ENCODE measurements at places on chromosomes 1 and 21.

- peak; percentile 64 for DNase-seq
Observed at GRCh38 chr1:67211589-67212563, 45.6 kb downstream of the IL23R start.

GRCh38 chr1:100995198-100995988 is 30.2 kb downstream of the DPH5 start:
- no peak for DNase-seq

DNA sequence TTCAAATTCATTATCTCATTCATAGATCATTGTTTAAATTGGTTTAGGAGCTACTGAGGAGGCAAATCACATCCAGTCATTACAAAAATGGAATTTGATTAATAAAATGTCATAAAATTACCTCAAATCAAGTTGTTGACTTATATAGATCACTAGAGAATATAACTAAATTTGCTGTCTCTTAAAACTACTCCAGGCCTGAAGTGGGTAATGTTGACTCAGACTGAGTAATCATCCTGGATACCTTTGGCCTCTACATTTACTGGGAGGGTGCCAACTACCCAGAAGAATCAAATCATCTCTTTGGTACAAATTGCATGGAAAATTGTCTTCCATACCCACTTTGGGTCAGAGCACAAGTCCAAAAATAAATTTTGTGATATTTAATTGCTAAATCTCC is 191.2 kb upstream of the GREM2 start:
- DNase-seq: no peak

- peak; percentile 41 for DNase-seq
Observed at GRCh38 chr21:41921021-41921420, 32.8 kb downstream of the C2CD2 start.

DNA sequence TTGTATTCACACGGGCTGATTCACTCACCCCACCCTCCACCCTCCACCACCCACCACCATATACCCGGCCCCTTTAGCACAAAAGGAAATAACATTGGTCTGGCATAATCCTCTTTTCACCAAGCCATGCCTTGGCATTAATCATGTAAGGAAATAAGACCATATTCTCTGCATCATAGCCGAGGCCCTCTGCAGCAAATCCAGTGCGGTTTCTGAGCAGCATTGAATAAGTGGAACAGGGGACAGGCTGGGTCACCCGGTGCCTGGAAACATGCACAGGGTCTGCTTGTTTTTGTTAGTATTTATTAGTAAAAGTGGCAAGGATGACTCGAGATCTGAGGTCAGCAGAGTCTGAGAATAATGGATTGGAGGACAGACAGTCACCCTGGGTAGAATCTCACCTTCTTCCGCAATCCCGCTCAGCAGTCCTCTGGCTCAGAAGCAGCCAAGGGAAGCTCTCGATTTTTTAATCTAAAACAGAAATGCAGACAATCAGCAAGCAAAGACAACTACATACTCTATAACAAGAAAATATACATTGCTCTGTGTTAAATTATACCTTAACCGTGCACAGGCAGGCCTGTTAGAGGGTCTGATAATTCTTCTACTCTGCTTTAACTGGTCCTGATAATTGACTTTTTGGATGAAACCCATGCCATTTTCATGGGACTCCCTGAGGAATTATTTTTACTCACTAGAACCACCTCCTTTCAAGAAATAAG is 52.4 kb upstream of the CDC42BPA start:
- peak; percentile 43 for DNase-seq

- DNase-seq: peak; percentile 72
Observed at GRCh38 chr1:150813028-150813707, 5.1 kb upstream of the CTSK start.

GRCh38 chr21:31753949-31754707 is 22.2 kb upstream of the SCAF4 start:
- no peak for DNase-seq

- DNase-seq: no peak
Observed at GRCh38 chr1:204505674-204506200, 10.5 kb upstream of the MDM4 start.

- no peak for DNase-seq
Observed at GRCh38 chr1:161900160-161900559, 123.5 kb downstream of the OLFML2B start.
